ENCODE measurements at places on chromosomes 1 and 21.

- DNase-seq: no peak
These were observed 13.6 kb downstream of the TTC39A start for GRCh38 chr1:51316846-51317120.

GRCh38 chr1:60916199-60916598 is 166.2 kb upstream of the NFIA start:
- DNase-seq: no peak

DNA sequence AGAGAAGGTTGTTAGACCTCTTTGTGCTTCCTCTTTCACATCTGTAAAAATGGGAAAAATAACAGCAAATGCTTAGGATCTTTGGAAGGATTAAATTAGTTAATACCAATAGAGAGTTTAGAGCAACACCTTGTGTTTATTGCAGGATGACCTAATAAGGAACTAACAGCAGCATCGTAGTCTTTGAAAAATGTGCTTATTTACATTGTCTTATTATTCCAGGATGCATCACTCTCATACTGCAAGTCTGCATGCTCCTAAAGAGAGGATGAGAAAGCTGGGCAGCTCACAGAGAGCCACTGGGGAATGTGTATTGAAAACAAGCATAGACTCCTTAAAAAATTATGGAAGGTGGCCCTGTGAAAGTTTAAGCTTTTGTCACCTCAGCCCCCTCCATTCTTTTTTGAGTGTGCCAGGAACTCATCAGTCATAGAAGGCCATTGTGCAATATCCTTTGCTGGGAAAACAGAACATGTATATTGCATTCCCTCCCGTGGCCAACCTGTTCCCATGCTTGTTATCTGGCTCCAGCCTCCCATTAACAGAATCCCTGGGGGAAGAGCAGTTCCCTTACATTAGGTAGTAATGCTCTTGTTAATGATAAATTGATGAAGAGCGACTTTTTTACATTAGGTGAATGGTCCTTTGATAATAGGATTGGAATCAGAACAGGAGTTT is 180.7 kb downstream of the ZNF326 start:
- no peak for DNase-seq

DNA sequence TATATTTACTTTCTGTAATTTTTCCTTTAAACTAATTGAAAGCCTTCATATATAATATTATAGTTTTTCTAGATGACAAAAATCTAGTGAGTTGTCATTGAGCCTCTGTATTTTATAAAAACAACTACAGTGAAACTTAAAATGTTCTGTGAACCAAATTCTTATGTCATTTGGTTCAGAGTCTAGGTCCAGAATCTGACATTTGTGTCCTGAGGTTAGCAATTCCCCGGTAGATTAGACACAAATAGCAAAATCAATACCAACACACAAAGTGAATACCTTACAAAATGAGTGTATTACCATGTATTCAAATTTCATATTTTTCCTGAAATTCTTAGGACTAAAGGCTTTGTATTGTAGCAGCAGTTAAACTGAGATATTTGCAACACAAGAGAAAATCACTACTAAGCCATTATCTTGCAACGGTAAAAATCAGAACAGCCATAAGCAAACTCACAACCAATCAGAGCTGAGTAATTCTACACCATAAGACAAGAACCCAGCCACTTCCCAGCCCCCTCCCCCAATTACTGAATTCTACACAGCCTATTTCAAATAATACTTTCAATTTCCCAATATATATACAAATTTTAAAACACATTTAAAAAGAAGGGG is 573.5 kb downstream of the SMYD3 start:
- DNase-seq: no peak

Measured in activated CD8-positive, alpha-beta memory T cell treated with anti-CD3 and anti-CD28 coated beads for 1 hour (primary cell).